ENCODE measurements at places on chromosomes 11 and 22.
A peak's percentile ranks its signal among the peaks of the same experiment; 100 is the strongest.

GRCh38 chr11:64713016-64713707, 9.8 kb downstream of the NRXN2 start:
- DNase-seq = no peak

GRCh38 chr11:7532405-7533145, 18.8 kb downstream of the PPFIBP2 start:
- no peak for DNase-seq

DNA sequence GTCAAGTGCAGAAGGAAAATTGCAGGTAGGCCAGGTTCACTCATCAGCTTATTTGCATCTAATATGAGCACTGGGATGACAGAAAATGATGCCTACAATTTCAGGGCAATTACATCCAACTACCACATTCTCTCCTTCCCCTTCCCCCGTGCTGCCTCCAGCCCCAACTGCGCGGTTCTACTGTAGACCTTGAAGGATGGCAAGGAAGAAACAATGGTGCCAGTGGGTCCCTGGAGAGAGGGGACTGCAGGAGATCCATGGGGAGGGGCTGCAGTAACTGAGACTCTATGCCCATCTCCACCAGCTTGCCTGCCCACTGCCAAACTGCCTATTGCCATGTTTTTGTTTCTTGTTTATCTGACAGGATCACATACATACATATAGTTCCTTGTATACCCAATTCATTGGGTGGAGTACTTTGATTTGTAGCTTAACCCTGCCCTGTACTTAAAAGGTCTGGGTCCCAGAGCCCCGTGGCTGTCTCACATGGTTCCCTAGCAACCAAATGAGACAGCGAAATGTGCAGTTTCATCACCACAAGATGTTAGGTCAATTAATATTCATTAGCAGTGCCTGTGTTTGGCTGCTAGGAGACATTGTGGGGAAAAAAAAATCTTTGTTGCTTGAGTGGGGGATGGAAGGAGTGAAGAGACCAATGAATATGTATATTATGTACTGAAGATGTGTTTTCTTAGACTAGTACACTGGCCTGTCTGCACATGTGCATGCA, 253.5 kb upstream of the PLET1 start:
- no peak for DNase-seq

GRCh38 chr11:13249992-13250391, 27.6 kb upstream of the BMAL1 start:
- DNase-seq = no peak

DNA sequence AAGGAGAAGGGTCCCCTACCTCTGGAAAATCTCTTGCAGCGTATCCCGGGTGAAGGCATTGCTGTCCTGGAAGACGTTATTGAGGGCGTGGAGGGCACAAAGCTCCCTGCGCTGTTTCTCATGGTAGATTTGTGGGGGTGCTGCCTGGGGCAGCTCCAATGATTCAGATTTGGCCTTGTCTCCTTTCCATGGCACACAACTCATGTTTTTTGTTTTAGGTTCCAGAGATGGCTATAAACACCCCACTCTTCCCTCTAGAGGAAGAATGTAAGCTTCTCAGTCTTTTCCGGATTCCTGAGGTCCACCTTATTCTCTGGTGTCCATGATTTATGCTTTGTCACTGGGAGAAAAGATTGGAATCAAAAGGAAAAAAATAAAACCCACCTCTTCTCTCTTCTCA, 959 bp downstream of the JOSD1 start:
- DNase-seq = no peak

GRCh38 chr11:95699631-95700470, 89.7 kb downstream of the FAM76B start:
- DNase-seq = no peak

GRCh38 chr11:11981840-11982239, 26.6 kb downstream of the DKK3 start:
- no peak for DNase-seq

DNA sequence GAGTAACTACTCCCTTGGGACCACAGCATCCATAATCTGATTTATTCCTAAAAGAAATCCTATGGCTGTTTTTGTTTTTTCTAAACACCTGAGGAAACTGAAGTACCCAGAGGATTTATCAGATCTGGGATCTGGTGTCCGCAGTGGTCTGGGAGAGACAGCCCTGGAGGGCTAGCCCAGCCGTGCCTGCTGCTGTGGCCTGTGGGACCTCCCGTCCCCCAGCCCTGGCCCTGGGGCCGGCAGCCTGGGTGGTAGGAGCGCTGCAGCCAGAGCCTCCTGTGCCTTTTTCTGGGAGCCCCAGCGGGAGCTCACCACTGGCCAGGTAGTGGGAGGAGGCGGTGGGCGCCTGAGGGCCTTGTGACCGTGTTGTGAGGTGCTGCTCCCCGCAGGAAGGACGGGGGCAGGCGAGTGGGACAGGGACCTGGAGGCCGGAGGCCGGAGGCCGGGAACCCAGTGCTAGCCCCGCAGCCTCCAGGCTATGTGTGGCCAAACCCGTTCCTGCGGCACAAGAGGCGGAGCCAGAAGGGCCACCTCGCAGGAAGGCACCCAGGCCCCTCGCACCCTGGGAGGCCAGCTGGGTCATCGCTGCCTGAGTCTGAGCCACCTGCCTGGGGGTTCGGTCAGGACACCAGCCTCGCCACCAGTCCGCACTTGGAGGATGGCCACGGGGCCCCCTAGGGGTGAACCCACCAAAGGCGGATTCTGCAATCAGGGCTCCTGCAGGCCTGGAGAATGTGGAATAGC, 18.2 kb upstream of the C11orf96 start:
- DNase-seq = no peak

GRCh38 chr11:134612140-134613030, 200.3 kb upstream of the B3GAT1 start:
- no peak for DNase-seq

- DNase-seq = no peak
Measured at GRCh38 chr22:23251445-23252093, 71.3 kb downstream of the BCR start.

- no peak for DNase-seq
Measured at GRCh38 chr11:72871119-72871518, 56.9 kb downstream of the ATG16L2 start.

DNA sequence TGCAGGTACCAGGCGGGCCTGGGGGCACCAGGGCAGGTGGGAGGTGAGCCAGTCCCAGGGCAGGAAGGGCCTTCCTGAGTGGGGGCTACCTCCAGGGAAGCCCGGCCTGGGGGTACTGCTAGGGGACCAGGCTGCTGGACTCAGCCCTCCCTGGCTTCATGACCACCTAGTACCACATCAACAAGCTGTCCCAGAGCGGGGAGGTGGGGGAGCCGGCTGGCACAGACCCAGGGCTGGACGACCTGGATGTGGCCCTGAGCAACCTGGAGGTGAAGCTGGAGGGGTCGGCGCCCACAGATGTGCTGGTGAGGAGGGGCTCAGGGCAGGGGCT, 6.7 kb downstream of the TRPT1 start:
- no peak for DNase-seq

- DNase-seq = peak; percentile 6
Measured at GRCh38 chr11:57116654-57117053, 65.1 kb upstream of the LRRC55 start.

- DNase-seq = no peak
Measured at GRCh38 chr11:7576726-7577290, 63.0 kb downstream of the PPFIBP2 start.

DNA sequence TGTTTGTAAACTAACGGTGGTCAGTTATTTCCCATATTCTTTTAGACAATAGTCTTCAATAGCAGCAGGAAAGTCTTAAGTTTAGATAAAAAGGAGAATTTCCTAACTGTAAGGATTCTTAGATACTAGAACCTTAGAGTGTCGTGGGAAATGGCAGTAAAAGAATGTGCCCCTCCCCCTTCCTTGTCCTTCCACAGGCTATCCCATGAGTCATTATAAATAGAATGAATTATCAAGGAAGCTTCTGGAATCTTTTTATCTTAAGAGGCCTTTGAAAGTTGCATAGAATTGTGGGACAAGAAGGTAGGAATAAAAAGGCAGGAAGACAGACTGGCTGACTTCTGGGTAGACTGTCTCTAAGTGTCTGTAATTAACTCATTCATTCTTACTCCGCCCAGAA, 165.2 kb upstream of the TBCEL start:
- DNase-seq = no peak

DNA sequence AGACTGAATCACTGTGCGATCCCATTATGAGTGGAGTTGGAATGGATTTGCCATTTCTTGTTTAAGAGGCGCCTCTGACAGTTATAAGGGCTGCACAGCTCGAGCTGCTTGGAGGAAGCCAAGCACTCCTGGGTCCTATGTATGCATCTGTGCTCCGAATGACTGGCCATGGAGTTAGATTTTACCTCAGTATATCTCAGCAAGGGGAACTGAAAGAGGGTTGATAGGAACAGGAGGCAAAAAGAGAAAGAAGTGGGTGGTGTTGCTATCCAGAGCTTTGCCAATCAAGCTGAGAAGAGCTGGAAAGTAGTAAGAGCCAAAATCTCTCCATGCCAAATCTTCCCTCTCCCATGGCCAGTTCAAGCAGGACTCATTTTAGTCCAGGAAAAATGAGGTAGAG, 632.0 kb upstream of the KIRREL3 start:
- DNase-seq = no peak

GRCh38 chr22:41801147-41801819, 804 bp downstream of the CCDC134 start:
- DNase-seq = no peak

GRCh38 chr11:70080763-70081162, 2.6 kb downstream of the ANO1 start:
- DNase-seq = no peak

GRCh38 chr22:39624501-39624821, 53.9 kb downstream of the CACNA1I start:
- no peak for DNase-seq

DNA sequence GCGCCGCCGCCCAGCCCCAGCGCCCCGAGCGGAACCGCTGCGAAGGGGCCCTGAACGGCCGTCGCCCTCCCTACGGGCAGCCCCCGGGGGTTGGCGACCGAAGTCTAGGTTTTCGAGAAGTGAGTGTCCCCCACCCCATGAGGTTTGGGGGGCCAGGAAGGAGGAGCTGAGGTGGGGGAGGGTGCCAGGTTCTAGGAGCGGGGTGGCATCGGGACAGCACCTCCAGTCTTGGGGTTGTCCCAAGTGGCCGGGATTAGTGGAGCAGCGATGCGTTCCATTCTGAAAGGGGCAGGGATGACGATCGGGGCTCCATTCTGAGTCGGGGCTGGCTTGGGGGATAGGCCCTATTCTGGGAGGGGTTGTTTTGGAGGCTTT, 408 bp downstream of the PPP2R5B start:
- no peak for DNase-seq

GRCh38 chr11:44737245-44738085, 10.7 kb downstream of the TSPAN18 start:
- no peak for DNase-seq

GRCh38 chr11:74012074-74012809, 3.4 kb upstream of the UCP3 start:
- no peak for DNase-seq

GRCh38 chr11:58639669-58640068, 17.2 kb downstream of the CNTF start:
- no peak for DNase-seq

- DNase-seq = no peak
Measured at GRCh38 chr11:75011872-75012271, 23.1 kb downstream of the NEU3 start.

- DNase-seq = no peak
Measured at GRCh38 chr11:117819096-117820040, 5.2 kb downstream of the FXYD2 start.

- DNase-seq = no peak
Measured at GRCh38 chr11:9250139-9250582, 15.0 kb downstream of the DENND5A start.

DNA sequence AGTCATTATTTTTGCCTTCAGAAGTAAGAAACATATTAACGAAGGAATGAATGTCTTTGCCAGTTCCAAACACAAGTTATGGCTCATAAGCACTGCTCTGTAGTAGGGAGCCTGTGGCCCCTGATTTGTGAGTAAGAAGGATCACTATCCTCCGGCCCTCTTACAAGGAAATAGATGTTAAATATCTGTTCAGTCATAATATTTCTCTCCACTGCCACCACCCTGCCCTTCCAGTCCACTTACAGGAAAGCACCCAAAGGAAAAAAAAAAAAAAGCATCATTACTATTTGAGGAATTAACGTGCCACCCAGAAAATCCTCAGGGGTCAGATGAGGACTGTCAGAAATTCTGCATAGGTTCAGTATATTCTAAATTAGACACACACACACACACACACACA, 123.4 kb downstream of the ETS1 start:
- no peak for DNase-seq

DNA sequence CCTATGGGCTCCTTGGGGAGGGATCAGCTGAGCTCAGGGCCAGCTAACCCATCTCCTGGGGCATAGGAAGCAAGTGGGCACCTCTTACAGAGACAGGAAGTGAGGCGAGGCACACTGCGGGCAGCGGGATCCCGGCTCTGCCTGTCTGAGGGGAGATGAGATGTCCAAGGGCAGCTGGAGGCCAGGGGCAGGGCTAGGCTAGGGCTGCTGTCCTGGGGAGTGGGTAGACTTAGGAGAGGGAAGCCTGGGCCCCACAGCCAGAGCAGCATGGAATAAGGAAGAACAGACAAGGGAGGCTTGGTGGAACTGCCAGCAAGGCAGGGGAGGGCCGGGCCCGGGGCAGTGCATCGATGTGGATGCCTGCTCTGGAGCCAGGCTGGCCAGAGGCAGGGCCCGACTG, 76.3 kb downstream of the MORC2 start:
- no peak for DNase-seq

- no peak for DNase-seq
Measured at GRCh38 chr22:20115691-20116375, at the start of gene RANBP1. Gene RANBP1, plus strand, starts transcription at chr22:20116104. Its CDS starts 81 bp downstream, at chr22:20116185.
